ENCODE measurements at places on chromosomes 12 and 14.
A peak's percentile ranks its signal among the peaks of the same experiment; 100 is the strongest.

- no peak for DNase-seq
Measured at GRCh38 chr12:6574576-6575295, 6.6 kb upstream of the NOP2 start.

- DNase-seq: no peak
Measured at GRCh38 chr12:3398196-3398789, 92.7 kb upstream of the PRMT8 start.

- no peak for DNase-seq
Measured at GRCh38 chr12:104064842-104065427, 604 bp downstream of the HCFC2 start.

DNA sequence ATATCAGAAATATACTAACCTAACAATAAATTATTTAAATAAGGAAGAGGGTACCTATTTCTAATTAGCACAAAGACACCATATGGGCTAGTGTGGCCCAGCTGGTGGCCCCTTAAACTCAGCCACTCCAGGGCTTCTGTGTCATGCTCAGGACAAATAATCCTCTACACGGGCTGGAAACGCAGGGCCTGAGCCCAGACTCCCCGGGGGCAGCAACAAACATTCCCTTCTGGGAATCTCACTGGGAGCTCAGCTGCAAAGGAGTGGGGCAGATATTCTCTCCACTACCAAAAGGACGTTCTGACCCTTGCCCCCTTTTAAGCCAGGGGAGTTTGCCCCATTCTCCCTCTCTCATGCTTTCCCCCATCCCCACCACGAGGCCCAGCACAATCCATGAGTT, 43.7 kb upstream of the ELK3 start:
- no peak for DNase-seq

DNA sequence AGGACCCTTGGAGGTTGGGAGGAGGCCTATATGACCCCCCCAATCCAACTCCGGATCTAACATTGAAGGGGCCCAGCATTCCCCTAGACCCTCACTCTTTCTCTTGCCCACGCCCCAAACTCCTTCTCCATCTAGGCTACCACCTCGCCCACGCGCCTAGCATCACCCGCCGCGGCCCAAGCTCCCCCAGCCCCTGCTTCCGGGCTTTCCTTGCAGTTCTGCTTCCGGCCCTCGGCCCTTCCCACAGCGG, 445 bp downstream of the CERS5 start:
- no peak for DNase-seq

- no peak for DNase-seq
Measured at GRCh38 chr12:20434996-20435395, 66.7 kb downstream of the PDE3A start.

DNA sequence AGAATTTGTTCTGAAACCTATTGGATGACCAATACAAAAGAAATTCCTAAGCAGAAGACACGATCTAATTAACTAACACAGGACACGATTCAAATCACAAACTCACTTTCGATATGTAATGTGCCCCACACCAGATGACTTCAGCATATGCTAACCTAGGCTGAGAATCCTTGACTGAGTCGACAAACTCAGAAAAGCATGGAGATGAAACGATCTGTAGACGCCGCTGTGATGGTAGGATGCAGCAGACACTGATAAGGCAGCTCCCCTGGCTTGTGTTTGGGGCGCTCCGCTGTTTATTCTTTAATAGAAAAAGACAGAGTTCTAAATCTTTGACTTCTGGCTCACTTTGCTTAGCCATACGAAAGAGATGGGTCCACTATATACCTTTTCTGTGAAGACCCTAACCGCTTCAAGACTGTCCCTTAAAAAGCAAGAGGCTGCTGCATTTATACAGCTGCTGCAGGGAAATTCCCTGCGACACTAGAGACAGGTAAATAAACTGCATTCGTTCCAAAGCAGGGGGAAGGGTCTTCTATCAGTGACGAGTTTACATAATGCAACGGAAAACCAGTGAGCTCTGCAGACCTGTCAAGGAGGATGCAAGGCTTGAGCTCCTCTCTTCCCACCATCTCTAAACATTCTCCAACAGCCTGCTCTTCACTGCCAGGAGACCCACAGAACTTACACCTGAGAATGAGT, 929 bp downstream of the CHD8 start:
- no peak for DNase-seq

DNA sequence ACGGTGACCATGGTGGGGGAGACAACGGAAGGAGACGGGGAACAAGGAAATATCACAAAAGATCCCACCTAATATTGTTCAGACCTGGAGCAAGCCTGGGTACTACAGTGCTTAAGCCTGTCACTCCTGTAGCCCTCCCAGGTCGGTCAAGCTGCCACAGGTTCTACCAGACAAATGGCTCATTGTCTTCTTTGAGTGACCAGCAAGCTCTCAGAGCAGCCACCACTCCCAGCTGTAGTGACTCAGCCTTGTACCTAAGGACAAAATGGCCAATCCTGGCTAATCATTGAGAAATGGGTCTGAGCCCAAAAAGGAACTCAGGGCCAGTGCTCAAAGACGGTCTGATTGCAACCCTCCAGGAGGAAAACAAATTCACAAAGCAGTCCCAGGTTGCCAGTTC, 238.4 kb upstream of the NOS1 start:
- DNase-seq: no peak

DNA sequence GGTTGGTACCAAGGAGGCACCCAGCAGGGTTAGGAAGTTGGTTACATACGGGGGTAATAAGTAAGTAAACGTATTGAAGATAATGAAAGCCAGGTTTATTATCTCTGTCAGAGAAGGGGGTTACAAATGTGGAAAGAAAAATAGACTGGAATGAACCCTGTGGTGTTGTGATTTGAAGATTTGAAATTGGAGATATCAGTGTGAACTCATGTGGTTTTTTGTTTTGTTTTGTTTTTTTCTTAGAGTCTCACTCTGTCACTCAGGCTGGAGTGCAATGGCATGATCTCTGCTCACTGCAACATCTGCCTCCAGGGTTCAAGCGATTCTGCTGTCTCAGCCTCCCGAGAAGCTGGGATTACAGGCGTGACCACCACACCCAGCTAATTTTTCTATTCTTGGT, 14.1 kb upstream of the SLC25A3 start:
- DNase-seq: no peak

DNA sequence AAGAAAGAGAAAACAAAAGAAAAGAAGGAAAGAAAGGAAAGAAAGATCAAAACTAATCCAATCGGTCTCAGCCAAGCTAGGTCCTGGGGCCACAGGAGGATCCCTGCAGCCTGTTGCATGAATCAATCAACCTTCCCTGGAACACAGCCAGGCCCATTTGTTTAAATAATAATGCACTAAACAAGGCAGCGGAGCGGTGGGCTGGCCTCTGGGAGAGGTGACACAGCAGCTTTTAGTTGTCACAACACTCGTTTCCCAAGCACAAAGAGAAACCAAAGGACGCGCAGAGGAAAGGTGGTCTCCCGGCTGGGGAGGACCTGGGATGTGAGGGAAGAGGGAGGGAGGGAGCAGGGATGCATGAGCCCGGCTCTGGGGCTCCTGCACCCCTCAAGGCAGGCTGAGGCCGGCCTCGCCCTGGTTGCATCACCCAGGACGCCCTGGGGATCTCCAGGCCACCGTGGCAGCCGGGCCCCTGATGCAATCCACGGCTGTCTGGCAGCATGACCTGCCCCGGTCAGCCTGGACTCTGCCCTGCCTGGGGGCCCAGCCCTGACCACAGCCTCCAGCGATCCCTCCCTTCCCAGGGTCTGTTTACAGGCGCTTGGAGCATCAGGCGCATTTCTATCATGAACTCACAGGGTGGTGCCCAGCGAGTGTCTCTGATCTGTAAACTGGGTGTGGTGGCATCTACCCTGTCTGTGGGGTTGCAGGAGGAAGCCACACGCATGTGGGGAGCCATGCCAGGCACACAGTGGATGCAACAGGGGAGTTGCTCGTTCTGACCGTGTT, 32.5 kb downstream of the MMP17 start:
- DNase-seq: no peak

DNA sequence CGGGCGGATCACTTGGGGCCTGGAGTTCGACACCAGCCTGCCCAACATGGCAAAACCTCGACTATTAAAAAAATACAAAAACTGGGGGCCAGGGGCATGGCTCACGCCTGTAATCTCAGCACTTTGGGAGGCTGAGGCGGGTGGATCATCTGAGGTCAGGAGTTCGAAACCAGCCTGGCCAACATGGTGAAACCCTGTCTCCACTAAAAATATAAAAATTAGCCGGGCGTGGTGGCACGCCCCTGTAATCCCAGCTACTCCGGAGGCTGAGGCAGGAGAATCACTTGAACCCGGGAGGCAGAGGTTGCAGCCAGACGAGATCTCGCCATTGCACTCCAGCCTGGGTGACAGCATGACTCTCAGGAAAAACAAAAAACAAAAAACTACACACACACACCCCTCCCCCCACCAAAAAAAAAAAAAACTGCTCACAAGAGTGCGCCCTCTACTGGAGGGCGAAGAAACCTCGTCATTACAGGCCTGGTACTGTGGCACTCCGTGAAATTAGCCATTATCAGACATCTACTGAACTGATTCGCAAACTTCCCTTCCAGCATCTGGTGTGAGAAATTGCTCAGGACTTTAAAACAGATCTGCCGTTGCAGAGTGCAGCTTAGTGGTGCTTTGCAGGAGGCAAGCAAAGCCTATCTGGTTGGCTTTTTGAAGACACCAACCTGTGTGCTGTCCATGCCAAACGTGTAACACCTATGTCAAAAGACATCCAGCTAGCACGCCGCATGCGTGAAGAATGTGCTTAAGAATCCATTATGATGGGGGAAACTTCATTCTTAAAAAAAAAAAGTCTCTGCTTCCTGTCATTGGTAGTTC, 7.7 kb downstream of the PPP1R3E start:
- peak; percentile 24 for DNase-seq

DNA sequence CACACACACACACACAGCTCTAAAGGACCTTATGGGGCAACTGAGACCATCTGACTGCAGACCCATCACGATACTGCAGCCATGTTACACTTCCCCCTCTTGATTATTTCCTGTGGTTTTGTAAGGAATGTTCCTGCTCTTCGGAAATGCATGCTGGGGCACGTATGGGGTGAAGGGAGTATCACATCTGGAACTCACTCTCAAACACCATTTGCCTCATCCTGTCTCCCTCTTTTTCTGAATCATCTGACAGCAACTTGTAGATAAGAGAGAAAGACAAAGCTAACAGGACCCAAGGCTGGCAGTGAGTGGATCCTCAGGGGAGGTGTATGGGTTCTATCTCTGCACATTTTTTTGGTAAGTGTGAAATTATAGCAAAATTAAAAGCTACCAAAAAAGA, 50.3 kb downstream of the RIMBP2 start:
- no peak for DNase-seq

DNA sequence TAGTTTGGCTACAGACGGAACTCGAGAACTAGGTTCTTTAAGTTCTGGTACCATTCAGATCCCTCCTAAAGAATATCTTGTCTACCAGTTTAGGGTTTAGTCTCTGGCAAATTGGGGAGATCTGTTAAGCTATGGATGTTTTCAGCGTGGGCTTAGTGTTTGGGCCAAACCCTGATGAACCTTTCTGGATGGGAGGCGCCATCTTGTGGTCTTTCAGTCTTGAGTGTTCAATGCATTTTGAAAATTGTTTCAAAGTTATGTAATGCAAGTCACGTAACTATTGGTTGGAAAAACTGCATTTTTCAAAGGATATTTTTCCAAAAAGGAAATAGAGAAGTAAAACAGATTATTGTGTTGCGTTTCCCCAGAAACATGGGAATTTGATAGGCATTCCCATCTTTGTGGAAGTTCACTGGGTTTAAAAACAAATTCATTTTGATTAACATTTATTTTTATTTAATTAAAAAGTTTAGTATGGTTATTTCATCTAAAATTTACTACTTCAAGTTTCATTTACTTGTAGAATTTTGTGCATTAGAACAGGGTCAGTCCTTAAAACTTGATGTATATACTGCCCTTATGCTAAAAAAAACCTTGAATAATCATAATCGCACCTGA, 169.0 kb downstream of the PRIMA1 start:
- DNase-seq: no peak

DNA sequence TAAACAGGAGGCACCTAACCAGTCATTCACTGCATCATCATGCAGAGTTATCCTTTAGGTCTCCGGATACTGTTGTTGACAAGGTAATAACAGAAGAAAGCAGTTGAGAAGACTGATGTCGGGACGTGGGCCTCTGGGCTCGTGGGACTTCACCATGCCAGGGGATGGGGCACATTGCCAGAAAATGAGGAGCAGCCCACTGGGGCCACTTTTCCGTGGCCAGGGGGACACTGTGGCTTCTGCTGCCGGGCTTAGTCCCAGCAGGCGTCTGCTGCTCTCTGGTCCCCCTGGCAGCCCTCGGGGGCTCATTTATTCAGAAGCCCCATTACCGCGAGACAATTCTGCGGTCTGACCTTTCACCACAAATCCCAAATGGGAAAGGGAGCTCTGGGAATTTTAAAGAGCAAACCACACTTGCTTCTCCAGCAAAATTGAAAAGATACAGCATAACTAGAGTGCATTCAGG, 201.2 kb downstream of the DAD1 start:
- no peak for DNase-seq

DNA sequence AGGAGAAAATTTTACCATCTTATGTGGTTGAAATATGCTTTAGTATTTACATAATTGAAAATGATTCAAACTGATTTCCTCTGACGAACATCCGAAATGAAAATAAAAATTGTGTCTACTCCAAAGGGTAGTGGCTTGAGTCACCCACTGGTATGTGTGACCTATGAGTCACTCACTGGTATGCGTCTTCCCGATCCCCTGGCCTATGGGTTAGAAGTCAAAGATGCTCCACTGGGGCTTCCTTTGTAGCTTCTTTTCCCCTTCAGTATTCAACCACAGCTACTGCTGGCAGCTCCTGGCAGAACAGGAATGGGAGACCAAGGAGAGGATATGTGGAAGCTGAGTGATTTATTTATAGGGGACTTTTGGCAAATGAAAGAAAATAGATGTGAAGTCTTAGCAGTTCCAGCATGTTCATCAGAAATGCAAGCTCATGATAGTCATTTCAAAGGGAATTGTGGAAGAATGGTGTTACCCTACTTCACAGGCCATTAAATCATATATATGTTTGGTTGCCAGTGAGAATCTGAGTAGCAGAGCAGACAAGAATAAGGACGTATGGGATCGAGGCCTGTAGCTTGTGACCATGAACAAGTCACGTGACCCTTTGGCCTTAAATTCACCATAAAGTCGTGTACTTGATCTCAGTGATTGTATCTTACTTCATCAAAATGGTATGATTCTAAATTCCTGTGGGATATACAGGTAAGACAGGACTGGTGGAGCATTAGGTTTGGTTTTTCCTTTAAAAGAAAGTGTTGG, 108.3 kb downstream of the CRADD start:
- peak; percentile 26 for DNase-seq

DNA sequence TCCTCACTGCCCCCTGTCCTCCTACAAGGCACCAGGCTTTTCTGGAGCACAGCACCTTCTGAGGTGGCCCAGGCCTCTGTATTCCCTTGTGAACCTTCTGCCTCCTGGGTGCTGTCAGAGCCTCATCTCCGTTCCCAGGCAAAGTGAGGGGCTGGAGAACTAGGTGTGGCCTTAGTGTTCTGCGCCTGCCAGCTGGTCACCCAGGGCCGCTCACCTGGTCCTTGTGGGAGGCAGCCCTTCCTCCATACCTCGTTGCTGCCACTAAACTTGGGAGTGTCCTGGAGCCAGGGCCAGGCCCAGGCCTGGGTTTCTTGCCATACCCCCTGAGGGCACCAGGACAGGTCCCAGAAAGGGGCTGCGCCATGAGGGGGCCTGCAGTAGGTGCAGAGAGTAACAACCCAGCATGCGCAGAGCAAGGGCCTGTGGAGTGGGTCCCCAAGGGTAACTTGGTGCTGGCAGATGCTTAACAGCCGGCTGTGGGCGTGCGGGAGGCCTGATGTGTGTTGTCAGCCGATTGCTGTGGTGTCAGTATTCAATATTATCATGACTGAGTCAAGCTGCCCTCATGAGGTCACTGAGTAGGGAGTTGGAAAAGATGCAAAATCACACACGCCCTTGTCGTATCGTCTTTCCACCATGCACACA, 17.1 kb downstream of the OTUB2 start:
- DNase-seq: no peak

All from activated CD4-positive, alpha-beta T cell treated with anti-CD3 and anti-CD28 coated beads for 1 hour (primary cell).